ENCODE measurements at places on chromosomes 13 and 19. TPM values are rescaled to one million over a fixed set of nuclear protein-coding genes. Genes with fewer than 3 reads are reported as not detected.
A peak's percentile ranks its signal among the peaks of the same experiment; 100 is the strongest.

- H3K36me3 ChIP-seq: no peaks in the 10 kb centered on the region
- DNase-seq: no peak
- no peaks in the 10 kb centered on the region for H3K27me3 ChIP-seq
- no peaks in the 10 kb centered on the region for H3K4me1 ChIP-seq
- peak overlapping the region; percentile 66 for H3K4me3 ChIP-seq
These were observed 28.6 kb downstream of the ZNF557 start for GRCh38 chr19:7098096-7098495.

- DNase-seq: no peak
- no peak overlapping the region for H3K27ac ChIP-seq
- H3K36me3 ChIP-seq: no peaks in the 10 kb centered on the region
These were observed 476.7 kb downstream of the RFC3 start for GRCh38 chr13:34294483-34295129.

DNA sequence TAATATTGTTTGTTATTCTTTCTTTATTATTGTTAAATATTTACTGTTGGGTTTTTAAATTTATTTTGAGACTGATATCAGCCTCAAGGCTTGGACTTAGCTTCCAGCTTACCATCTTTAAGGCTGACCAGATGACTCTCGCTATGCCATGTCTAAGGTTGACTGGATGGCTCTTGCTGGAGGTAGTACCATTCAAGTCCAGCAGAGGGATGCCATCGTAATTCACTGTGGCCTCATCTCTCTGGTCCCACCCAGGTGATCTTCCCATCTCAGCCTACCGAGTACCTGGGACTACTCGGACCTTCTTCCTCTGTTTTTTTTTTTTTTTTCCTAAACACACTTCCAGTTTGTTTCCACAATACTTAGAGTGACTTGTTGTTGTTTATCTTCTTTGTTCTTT, 41.7 kb upstream of the ZNF91 start:
- no peaks in the 10 kb centered on the region for H3K36me3 ChIP-seq
- no peak for DNase-seq
- H3K27ac ChIP-seq: no peak overlapping the region
- no peaks in the 10 kb centered on the region for H3K27me3 ChIP-seq
- H3K4me3 ChIP-seq: no peak overlapping the region
- H3K4me1 ChIP-seq: no peaks in the 10 kb centered on the region

GRCh38 chr19:36097036-36097435, 13.9 kb upstream of the OVOL3 start:
- no peaks in the 10 kb centered on the region for H3K27me3 ChIP-seq
- no peak for DNase-seq
- H3K4me3 ChIP-seq: no peak overlapping the region
- no peaks in the 10 kb centered on the region for H3K4me1 ChIP-seq
- peaks cover 24% of the 10 kb centered on the region for H3K36me3 ChIP-seq
- H3K27ac ChIP-seq: no peak overlapping the region

DNA sequence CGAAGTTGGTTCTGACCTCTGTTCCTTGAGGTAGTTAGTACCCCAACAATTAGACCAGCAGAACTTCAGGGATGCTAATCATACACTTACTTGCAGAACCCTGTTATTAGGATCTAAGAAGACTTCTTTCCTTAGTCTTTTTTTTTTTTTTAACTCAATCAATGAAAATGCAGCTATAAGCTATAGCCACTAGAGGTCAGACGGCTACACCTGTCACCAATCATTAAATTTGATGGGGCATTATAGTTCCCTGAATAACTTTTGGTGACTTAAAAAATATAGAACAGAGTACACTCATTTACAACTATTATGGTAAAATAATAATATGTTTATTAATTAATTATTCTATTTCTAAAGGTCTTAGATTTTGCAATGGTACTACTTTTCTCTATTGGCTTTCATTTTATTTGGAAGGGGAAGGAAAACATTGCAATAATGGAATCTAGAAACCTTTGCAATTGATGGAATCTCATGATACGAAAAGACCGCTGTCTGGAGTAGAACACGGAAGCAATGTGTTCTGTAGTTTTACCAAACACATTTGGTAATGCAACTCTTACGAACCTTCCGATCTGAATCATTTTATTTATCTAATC, 483.2 kb downstream of the DIAPH3 start:
- H3K36me3 ChIP-seq: no peaks in the 10 kb centered on the region
- H3K4me1 ChIP-seq: no peaks in the 10 kb centered on the region
- no peak overlapping the region for H3K4me3 ChIP-seq

- H3K4me1 ChIP-seq: no peaks in the 10 kb centered on the region
- no peak overlapping the region for H3K4me3 ChIP-seq
- no peaks in the 10 kb centered on the region for H3K36me3 ChIP-seq
- no peaks in the 10 kb centered on the region for H3K27me3 ChIP-seq
These were observed 138.5 kb downstream of the KLF12 start for GRCh38 chr13:73995736-73996135.

GRCh38 chr13:40968416-40969000, 50.6 kb downstream of the ELF1 start:
- H3K27ac ChIP-seq: no peak overlapping the region
- no peaks in the 10 kb centered on the region for H3K27me3 ChIP-seq
- peaks cover 3% of the 10 kb centered on the region for H3K4me1 ChIP-seq
- no peak overlapping the region for H3K4me3 ChIP-seq
- H3K36me3 ChIP-seq: no peaks in the 10 kb centered on the region
- DNase-seq: no peak

DNA sequence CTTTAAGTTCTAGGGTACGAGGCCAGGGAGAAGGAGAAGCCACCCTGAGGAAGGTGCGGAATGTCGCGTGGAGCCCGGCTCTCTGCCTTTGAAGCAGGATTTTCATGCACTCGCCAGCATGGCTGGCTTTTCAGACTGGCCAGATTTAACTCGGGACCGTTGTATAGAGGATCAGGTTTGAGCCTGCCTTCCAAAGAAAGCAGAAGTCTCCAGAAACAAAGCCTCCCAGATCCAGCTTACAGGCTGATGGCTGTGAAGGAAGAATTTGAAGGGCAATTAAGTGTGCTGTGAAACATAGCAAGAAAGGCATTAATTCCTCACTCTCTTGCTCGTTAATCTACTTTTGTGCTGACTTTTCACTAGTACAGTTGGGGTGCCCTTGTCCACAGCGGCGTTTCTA, 140.2 kb downstream of the SOX1 start:
- H3K4me3 ChIP-seq: no peak overlapping the region
- no peaks in the 10 kb centered on the region for H3K4me1 ChIP-seq
- no peak for DNase-seq
- H3K27me3 ChIP-seq: no peaks in the 10 kb centered on the region

The IL11 gene
- 4.4 TPM for total RNA-seq

DNA sequence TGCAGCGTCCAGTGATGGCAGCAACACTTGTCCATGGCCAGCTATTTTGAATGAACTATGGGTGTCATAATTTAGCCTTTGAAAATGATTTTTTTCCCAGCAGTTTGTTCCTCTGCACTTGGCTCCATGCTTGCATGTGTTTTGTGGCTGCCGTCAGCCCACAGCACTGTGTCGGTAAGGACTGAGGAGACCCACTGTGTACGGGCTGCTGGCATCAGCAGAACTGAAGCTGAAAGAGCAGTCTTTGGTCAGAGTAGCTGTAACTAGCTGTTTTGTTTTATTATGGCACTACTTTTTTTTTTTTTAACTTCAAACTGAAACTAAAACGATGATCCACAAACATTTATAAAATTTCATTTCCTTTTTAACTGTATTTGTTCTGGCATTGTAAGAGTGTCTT, 50.3 kb upstream of the TEX29 start:
- no peak overlapping the region for H3K4me3 ChIP-seq
- no peak overlapping the region for H3K27ac ChIP-seq
- H3K27me3 ChIP-seq: no peaks in the 10 kb centered on the region

GRCh38 chr13:27302643-27303262, 32.1 kb downstream of the RASL11A start:
- H3K36me3 ChIP-seq: no peaks in the 10 kb centered on the region
- no peaks in the 10 kb centered on the region for H3K27me3 ChIP-seq
- H3K27ac ChIP-seq: no peak overlapping the region
- H3K4me1 ChIP-seq: no peaks in the 10 kb centered on the region
- no peak overlapping the region for H3K4me3 ChIP-seq
- no peak for DNase-seq

GRCh38 chr13:89752394-89752793, 1595.1 kb upstream of the MIR17HG start:
- H3K27me3 ChIP-seq: no peaks in the 10 kb centered on the region
- no peak for DNase-seq
